Sigmoid colon (tissue), 7 donors: ENCODE measurements at places on chromosomes 16 and 17. TPM values are rescaled to one million over a fixed set of nuclear protein-coding genes. Genes with fewer than 3 reads are reported as not detected.

- DNase-seq, result no peak
These were observed 40.8 kb downstream of the IRX6 start for GRCh38 chr16:55364811-55365210.

- DNase-seq, result peak; percentile 46
These were observed 6.2 kb upstream of the TMEM92 start for GRCh38 chr17:50268026-50268425.

DNA sequence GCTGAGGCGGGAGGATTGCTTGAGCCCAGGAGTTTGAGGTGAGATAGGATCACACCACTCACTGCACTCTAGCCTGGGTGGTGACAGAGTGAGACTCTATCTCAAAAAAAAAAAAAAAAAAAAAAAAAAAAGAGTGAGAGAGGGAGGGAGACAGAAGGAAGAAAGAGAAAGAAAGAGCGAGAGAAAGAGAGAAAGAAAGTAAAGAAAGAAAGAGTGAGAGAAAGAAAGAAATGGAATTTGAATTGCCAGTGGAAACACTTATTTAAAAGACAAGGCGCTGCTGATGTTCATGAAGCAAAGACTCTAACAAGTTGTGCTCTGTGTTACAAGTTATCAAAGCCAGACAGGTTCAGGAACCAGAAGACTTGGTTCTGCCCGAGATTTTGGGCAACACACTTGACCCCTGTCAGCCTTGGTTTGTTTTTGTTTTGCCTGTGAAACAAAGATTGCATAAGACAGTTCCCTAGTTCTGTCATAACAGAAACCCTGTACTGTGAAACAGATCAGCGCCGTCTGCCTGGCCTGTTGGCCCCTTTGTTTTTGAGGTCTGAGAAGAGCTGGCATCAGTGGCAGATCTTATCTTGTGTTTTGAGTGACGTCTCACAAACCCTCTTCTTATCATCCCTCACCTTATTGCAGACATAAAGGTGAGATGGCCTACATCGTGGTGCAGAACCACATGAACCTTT, 55.4 kb upstream of the ENDOV start:
- DNase-seq, result peak; percentile 21

DNA sequence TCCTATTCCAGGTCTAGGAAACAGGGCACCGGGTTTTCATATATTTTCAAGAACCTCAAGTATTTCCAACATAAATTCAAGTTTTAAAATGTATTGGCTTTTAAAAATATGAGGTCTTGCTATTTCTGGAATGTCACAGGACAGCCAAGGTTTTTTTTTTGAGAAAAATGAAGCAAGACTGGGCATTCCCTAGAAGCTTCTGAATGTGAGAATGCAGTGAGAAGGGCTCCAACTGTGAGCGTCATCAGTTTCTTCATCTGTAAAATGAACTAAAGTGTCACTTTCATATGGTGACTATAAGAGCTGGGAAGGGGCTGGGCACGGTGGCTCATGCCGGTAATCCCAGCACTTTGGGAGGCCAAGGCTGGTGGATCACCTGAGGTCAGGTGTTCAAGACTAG, 455.8 kb upstream of the MAF start:
- no peak for DNase-seq

DNA sequence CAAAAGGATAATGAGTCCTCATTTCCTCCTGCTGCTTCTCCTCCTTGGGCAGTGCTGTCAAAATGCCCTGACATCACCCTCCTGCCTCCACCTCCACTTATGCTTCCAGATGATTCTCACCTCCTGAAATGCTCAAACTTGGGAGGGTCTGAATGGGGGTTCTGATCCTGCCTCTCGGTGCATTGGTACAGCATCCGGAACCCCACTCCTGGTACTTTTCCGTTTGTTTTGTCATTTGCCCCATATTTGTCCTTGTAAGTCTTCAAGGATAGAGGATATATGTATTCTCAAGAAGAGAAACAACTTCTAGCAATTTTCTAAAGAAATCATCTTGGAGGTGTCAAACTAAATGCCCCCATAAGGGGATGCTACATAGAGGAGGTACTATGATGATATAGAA, 148.3 kb downstream of the SHISA9 start:
- no peak for DNase-seq

DNA sequence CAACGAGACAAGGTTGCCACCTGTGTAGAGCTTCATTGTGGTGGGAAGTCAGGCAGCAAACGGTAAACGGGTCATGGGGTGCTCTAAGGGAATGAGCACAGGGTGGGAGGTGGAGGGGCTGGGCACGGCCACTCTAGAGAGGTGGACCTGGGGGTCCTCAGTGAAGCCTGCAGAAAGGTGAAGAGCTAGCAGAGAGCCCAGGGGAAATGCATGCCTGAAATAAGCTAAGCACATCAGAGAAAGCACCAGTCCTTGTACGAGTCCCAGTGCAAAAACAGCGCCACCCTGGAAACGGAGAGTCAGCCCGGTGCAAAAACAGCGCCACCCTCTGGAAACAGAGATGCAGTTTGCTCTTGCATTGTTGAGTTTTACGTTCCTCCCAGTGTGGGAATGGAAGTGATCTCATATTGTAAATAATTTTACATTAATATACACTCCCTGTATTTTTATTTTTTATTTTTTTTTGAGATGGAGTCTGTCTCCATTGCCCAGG, 65.0 kb downstream of the TBC1D16 start:
- no peak for DNase-seq

DNA sequence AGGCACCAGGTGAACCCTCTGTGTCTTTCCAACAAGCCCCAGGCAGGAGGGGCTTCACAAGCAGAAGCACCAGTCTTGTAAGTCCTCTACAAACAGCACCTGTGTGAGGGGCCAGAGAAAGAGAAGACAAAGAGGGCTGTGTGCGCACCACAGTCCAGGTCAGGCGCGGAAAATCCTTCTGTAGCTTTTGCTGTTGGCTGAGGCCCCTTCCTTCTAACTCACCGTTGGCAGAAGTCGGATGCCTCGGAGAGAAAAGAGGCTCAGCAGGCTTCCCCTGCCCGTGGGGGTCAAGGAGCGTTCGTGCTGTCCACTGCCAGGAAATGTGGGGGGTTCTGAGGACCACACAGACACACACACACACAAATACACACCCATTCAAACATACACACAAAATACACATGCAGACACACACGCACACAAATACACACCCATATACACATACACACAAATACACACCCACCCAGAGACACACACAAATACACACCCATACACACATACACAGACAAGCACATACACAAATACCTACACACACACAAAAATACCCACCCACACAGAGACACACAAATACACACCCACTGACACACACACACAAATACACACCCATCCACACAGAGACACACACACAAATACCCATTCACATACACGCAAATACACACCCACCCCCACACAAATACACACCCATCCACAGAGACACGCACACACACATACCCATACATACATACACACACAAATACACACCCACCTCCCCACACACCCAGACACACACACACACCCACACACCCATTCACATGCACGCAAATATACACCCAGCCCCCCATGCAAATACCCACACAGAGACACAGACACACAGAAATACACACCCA, 6.8 kb downstream of the ZG16B start:
- DNase-seq, result no peak

DNA sequence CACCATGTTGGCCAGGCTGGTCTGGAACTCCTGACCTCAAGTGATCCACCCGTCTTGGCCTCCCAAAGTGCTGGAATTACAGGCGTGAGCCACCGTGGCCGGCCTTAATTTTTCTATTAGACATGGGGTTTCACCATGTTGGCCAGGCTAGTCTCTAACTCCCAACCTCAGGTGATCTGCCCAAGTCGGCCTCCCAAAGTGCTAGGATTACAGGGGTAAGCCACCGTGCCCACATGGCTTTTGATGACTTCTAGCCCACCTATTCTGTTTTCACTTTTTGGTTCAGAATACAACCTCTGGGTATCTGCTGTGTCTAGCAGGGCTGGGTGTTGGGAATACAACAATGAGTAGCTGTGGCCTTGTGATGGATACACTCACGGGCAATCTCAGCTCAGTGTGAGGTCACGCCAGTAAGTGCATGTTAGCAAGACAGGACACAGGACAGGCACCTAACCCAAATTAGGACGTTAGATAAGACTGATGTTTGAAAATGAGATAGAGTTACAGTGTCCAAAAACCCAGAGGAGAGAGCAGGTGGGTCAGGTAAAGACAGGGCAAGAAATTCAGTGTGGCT, 14.1 kb upstream of the YWHAE start:
- no peak for DNase-seq

- no peak for DNase-seq
These were observed 56.3 kb downstream of the LMF1 start for GRCh38 chr16:914440-914839.

RCVRN gene
- total RNA-seq, result 1.2 TPM

PPP1R1B gene
- total RNA-seq, result 12.1 TPM

CBFA2T3 gene
- total RNA-seq, result 26.8 TPM
